Tongue (tissue), 3 donors: ENCODE measurements at places on chromosomes 13 and 19.

- DNase-seq: no peak
These were observed 1.8 kb upstream of the FNDC3A start for GRCh38 chr13:48973845-48974431.

DNA sequence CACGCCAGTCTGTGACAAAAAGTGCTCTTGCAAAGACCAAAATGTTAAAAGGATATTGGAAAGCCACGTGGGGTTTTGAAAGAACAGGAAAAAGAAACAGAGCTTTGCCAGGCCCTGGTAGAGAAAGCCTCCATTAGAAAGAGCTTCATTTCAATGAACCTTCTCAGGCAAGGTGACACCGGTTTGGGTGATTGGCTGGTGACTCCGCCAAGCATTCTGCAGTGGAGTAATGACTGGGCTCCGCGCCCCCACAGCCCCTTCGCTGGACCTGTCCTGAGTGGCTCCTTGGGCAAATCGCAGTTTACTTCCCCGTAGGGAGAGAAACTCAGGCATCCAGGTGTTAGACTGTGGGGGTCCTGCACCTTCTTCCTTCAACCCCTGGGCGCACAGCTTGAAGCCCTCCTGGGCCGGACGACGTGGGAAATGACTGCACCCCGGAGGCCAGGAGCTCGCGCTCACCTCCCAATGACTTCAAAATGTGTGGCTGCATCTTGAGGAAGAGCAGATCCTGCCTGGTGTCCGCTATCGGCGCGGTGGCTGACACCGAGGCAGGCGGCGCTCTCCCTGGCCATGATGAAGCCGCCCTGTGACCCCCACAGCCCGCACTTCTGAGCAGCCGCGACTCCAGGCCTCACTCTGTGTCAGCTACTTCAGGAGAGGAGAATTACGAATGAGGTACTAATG is 444.6 kb upstream of the SGCG start:
- DNase-seq: no peak

GRCh38 chr19:15584095-15584494 is 30.9 kb upstream of the CYP4F8 start:
- no peak for DNase-seq

- DNase-seq: peak; percentile 35
These were observed 4.7 kb upstream of the ZNF813 start for GRCh38 chr19:53462861-53463260.
